ENCODE measurements at places on chromosomes 12 and 14.
A peak's percentile ranks its signal among the peaks of the same experiment; 100 is the strongest.

DNA sequence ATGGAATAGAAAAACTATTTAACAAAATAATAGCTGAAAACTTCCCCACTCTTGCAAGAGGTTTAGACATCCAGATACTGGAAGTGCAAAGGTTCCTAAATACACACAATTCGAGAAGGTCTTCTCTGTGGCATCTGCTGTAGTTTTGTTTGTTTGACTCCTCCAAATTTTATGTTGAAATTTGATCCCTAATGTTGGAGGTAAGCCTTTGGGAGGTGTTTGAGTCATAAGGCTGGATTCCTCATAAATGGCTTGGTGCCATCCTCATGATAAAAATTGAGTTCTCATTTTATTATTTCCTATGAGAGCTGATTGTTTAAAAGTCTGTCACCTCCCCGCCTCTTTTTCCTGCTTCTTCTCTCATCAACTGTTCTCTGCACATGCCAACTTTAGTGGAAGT is 182.7 kb downstream of the MYRFL start:
- DNase-seq = no peak

DNA sequence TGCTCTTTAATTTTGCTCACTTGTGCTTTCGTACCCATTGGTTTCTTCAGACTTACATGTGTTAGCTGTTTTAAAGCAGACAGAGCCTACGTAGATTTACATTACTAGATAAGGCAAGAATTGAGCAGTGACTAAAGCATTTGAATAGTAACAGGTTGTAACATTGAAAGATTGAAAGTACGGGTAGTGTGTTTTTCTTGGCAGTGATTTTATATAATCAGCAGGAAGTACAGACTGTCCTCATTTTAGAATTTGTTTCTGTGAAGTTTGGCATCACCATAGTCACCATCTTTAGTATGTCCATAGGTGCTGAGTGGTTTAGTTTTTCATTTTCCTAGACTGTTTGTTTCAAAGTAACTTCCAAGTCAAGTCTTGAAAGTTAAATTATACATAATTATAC is 14.0 kb downstream of the RTRAF start:
- DNase-seq = no peak

- no peak for DNase-seq
These were observed 148.5 kb downstream of the FOXN3 start for GRCh38 chr14:89268514-89268913.

- DNase-seq = no peak
These were observed 52.6 kb downstream of the RASSF8 start for GRCh38 chr12:26011099-26011498.

GRCh38 chr14:30210630-30211029 is 283.0 kb upstream of the PRKD1 start:
- DNase-seq = no peak

DNA sequence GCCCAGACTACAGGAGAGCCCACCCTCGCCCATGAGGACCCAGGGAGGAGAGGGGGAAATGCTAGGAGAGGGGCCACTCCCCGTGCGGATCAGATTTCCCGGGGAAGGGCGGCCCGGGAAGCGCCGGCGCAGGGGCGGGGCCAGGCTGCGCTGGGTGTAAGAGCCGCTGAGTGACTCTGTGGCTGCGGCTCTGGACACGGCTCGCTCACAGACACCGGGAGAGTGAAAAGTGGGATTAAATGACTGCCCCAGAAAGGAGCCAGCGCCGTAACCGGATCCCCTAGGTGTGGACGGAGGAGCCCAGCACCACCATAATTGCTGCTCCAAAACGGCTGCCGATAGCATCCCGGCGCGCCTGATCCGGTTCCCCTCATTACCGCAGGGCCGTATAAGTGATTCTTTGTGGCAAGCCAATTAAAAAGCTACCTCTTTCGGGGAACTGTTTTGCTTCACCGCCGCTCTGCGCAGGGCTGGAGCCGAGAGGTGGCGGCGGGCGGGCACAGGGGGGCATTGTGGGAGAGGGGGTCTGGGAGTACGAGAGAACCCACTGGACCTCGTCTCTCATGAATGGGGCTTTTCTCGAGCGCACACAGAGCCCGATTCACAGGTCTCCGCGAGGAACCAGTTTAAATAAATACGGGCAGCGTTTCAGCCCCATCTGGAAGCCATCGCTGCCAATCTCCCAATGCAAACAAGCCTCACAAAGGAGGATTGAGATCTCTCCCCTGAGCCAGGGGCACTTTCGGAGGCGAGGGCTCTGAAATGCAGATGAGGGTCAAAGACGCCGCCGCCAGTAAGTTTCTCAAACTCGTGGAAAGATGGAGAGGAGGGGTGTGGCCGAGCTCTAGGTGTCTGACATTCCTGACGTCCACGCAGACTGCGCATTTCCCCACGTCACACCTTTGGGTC is 2.5 kb downstream of the COL2A1 start:
- DNase-seq = peak; percentile 56
